NCI-H510A treated with DMSO at 0.1 percent for 48 hours (cell line): ENCODE measurements at places on chromosomes 6 and 20.

GRCh38 chr6:75604294-75604693 is 2.6 kb downstream of the SENP6 start:
- no peak for DNase-seq

GRCh38 chr20:33076662-33077372 is 2.6 kb upstream of the BPIFB4 start:
- DNase-seq, result no peak

GRCh38 chr6:2110504-2110903 is 134.9 kb downstream of the GMDS start:
- DNase-seq, result no peak

DNA sequence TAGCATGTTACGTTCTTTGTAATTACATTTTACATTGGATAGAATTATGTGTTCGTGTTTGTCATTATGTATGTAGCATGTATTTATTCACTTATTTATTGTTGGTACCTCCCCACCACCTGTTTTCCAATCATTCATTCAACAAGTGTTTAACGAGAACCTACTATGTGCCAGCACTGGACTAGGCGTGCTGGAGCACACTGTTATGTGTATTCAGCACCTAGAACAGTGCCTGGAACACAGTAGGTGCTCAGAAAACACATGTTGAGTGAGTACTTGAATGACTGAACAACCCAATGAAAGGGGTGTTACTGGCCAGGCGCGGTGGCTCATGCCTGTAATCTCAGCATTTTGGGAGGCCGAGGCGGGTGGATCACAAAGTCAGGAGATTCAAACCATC is 11.3 kb downstream of the ETV7 start:
- no peak for DNase-seq

- DNase-seq, result no peak
These were observed 113.4 kb upstream of the CARMIL1 start for GRCh38 chr6:25165800-25166199.
